ENCODE measurements at places on chromosomes 11 and 22. TPM values are rescaled to one million over a fixed set of nuclear protein-coding genes. Genes with fewer than 3 reads are reported as not detected.

Gene SAMM50
- total RNA-seq, result 34.9 TPM

GRCh38 chr11:129333873-129334272 is 41.8 kb upstream of the BARX2 start:
- DNase-seq, result no peak

- DNase-seq, result no peak
Measured at GRCh38 chr11:62353841-62354240, 16.6 kb downstream of the ASRGL1 start.

DNA sequence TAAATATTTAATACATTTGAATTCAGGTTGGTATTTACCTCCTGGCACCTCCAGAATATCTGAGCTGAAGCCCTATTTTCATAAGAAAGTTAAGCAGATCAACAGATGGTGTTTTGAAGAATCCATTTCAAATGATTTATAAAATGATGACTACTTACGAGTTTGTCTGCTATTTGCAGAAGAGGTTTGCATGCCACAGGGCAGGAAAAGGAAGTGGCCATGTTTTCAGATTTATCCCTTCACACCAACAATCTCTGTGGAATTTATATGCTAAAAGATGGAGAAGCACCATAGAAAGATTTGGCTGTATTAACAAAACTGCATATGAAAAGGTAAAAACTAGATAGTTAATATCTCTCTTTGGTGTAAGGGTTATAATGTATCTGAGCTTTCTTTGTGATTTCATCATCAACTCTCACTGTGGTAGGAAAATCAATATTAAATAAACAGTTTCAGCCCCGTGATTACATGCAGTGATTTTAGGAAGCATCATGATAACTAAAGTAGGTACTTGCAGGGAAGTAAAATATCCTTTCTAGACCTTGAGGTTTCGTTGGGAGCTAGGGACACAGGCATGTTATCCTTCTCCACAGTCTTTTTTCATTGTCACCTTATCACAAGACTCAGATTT is 2.6 kb downstream of the BMAL1 start:
- DNase-seq, result no peak
